ENCODE measurements at places on chromosomes 4 and X. TPM values are rescaled to one million over a fixed set of nuclear protein-coding genes. Genes with fewer than 3 reads are reported as not detected.

MAGEE1 gene
- total RNA-seq: 4.4 TPM

DNA sequence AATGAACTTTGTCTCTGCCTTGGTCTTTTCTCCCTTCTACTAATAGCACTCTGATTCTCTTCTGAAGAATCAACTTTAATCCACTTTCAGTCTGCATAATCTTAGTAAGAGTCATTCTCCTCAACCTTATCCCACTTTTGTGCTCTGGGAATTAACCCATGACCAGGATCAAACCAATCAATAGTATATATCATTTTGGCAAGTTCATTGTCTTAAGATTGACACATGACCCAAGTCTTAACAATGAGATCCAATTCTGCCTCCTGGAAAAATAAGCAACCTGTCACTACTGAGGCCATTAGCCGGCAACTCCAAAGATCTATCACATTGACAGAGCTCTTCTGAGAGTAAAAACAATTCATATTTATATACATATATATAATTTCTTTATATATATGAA, 1358.4 kb upstream of the ADGRL3 start:
- no peaks in the 10 kb centered on the region for H3K4me1 ChIP-seq
- no peak overlapping the region for H3K27ac ChIP-seq
- no peak for DNase-seq
- H3K27me3 ChIP-seq: no peaks in the 10 kb centered on the region
- H3K4me3 ChIP-seq: no peak overlapping the region

DNA sequence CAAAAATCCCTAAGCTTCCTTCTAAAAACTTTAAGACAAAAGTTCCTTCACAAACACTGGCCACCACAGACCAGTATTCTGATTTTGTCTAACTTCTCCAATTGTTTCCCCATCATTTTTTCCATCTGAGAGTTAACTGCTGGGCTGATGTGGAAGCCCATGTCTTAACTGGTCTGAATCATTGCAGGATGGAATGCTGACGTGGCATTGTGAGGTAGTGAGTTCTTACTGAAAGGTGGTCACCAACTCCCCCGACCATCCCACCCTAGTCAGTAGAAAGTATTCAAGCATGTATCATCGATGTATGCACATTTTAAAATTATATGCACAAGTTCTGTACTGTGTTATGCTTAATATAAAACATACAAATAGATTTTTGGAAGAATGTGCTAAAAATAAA, 99.1 kb upstream of the SMIM10 start:
- peaks cover 4% of the 10 kb centered on the region for H3K36me3 ChIP-seq
- no peaks in the 10 kb centered on the region for H3K27me3 ChIP-seq
- no peak for DNase-seq
- H3K27ac ChIP-seq: no peak overlapping the region
- H3K4me3 ChIP-seq: no peak overlapping the region

DNA sequence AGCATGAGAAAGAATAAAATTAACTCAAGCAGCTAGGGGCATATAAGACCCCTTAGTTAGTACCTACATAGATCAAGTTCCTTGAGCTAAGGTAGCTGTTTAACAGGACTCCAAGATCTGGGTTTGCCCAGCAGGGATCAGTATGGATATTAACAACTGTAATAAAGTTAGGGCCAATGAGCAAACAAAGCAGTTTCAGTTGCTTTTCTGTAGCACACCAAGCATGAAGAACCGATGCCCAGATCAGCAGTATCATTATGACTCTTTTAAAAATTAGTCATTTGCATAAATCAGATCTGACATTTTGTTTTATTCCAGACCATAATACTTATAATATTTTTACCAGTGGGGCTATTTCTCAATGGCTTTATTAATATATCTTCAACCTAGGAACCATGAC, 80.9 kb downstream of the C4orf33 start:
- no peak for DNase-seq
- no peaks in the 10 kb centered on the region for H3K36me3 ChIP-seq
- H3K27me3 ChIP-seq: peaks cover 12% of the 10 kb centered on the region
- H3K4me3 ChIP-seq: no peak overlapping the region
- no peak overlapping the region for H3K27ac ChIP-seq
- H3K4me1 ChIP-seq: no peaks in the 10 kb centered on the region

DNA sequence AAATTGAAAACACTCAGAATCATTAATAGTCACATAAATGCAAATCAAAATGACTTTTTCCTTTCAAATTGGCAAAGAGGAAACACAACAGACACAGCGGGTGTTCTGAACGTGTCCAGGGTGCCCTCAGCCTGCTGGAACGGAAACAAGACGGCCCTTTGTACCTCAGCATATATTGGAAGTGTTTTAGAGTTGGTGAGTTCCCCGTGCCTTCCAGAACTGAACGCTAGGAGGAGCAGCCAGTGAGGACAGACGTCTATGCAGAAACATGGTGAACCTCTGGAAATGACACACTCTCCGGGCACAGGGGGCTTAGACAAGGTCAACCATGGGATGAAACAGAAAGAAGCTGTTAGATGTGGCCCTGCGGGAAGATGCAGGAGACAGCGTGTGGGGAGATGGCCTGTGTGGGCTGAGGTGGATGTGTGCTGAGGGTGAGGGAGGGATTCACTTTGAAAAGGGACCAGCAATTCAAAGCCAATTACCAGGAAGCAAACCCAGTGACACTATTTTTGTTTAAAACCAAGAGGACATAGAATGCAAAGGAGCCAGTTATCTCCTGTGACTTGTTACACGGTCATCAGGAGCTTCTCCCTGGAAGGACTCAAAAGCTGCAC, 40.4 kb downstream of the RNF212 start:
- no peaks in the 10 kb centered on the region for H3K36me3 ChIP-seq
- H3K27me3 ChIP-seq: peaks cover 9% of the 10 kb centered on the region
- H3K4me1 ChIP-seq: peaks cover 8% of the 10 kb centered on the region
- no peak overlapping the region for H3K27ac ChIP-seq
- H3K4me3 ChIP-seq: no peak overlapping the region

DNA sequence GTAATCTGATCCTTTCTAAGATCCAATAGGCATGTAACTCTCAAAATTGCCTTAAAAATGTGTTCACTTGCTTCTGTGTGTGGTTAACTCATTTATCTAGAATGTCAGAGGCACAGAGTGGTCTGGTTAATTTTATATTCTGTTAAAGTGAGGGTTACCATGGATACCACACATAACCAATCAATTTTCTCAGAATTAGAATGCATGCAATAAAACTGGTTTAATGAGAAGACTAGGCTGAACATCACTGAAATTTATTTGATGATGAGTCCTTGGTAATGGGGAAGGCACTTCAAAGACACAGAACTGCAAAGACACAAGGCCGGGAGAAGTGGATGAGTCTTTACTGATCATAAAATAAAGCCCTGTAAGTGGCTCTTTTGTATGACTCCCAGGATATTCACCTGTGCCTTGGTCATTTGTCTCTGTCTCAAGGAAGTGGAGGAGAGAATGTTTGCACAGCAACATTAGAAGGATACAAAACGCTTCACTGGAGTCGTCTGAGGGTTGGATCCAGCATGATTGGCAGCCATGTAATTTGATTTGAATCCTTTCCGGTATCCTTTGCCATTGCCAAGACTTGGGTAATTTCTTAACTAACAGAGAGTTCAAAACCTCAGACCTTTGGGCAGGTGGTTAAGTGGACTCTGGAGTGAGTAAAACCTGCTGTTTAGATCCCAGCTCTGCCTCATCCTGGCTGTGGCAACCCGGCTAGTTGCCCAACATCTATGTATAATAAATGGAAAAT, 94.0 kb upstream of the RBPJ start:
- H3K4me3 ChIP-seq: no peak overlapping the region
- no peaks in the 10 kb centered on the region for H3K4me1 ChIP-seq
- DNase-seq: no peak
- H3K27ac ChIP-seq: no peak overlapping the region
- no peaks in the 10 kb centered on the region for H3K36me3 ChIP-seq

- no peak overlapping the region for H3K27ac ChIP-seq
- no peak overlapping the region for H3K4me3 ChIP-seq
- H3K4me1 ChIP-seq: no peaks in the 10 kb centered on the region
- DNase-seq: no peak
- H3K27me3 ChIP-seq: no peaks in the 10 kb centered on the region
These were observed 239.9 kb downstream of the GASK1B start for GRCh38 chr4:157932936-157933335.

DNA sequence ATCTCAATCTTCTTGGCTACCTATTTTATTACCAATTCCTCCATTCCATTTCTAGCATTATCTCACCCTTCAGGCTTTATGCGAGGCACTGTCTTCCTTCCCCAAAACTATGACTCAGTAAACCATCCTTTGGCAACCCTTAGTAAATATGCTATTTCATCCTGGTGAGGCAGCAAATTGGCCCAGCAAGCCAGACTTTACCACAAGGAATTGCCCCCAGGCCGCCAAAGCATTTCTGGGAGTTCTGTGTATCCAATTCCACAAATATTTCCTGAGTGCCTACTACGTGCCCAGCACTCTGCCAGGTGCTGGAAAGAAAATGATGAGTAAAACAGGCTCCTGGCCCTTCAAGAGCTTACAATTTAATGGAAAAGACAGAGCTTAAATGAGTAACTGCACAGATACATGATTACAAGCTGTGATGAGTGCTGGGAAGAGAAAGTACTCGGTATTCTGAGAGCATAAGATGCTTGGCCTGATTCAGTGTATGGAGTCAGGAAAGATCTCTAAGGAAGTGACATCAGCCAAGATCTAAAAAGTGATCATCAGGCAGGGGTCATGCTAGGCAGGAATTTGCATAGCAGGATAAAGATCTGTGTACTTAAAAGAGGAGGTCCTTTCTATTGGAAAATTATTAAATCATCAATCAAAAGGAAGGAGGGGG, 193.8 kb downstream of the ADAMTS3 start:
- H3K36me3 ChIP-seq: no peaks in the 10 kb centered on the region
- no peaks in the 10 kb centered on the region for H3K27me3 ChIP-seq
- no peak for DNase-seq
- H3K4me1 ChIP-seq: no peaks in the 10 kb centered on the region
- no peak overlapping the region for H3K27ac ChIP-seq

- no peak overlapping the region for H3K4me3 ChIP-seq
- no peak overlapping the region for H3K27ac ChIP-seq
- no peak for DNase-seq
- H3K4me1 ChIP-seq: no peaks in the 10 kb centered on the region
These were observed 69.2 kb downstream of the MTNR1A start for GRCh38 chr4:186486172-186486571.

DNA sequence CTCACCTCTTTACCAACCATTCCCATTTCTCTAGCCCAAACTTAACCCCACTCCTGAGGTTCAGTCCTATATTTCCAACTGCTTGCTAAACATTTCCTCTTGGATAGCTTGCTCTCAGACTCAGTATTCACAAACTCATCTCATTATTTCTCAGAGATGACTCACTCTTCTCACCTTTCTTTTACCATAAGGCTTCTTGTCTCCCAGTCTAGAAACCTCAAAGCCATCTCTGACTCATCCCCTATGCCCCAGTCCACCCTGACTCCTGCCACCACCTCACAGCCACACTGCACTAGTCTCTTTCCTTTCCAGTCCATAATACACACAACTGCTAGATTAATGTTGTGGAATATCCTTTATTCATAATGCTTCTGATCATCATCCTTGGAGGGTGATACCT, 4.8 kb downstream of the FRMPD3 start:
- DNase-seq: peak; percentile 58
- H3K36me3 ChIP-seq: no peaks in the 10 kb centered on the region
- peaks cover 13% of the 10 kb centered on the region for H3K4me1 ChIP-seq
- no peak overlapping the region for H3K4me3 ChIP-seq
- peaks cover 34% of the 10 kb centered on the region for H3K27me3 ChIP-seq

DNA sequence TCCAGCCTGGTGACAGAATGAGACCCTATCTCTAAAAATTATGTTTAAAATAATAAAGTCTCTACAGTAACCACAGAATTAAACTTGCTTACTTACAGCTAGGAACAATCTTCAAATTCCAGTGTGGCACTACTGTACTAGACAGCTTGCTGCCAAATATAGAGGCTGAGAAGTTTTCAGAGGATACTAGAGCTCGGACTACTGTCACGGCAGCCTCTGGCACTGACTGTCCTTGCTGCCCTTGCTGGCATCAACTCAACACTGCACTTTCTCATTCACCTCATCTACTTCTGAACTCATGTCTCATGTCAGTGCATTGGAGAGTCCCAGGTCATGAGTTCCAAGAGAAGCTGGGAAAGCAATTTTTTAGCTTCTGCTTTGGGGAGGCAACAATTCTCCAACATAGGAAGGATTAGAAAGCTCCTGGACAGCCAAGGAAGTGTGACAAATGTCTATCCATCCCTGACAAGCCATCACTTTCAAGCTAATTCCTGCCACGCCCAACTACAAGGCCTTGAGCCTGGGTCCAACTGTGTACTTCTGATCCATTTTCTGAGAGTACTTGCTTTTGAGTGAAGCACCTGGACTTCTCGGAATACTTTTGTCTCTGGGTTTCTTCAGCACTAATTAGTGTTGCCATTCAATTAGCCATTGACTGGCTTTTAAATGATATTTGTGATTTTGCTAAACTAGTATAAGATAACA, 98.6 kb upstream of the NR3C2 start:
- peaks cover 3% of the 10 kb centered on the region for H3K4me1 ChIP-seq
- no peaks in the 10 kb centered on the region for H3K27me3 ChIP-seq
- H3K27ac ChIP-seq: no peak overlapping the region
- H3K36me3 ChIP-seq: no peaks in the 10 kb centered on the region

Data from activated CD8-positive, alpha-beta T cell treated with anti-CD3 and anti-CD28 coated beads for 36 hours (primary cell).